Stimulated activated CD4-positive, alpha-beta T cell treated with anti-CD3 and anti-CD28 coated beads, Interleukin-1b, Interleukin-23, amount 100 ng/mL, for 4 hours (primary cell): ENCODE measurements at places on chromosomes 13 and 19.

DNA sequence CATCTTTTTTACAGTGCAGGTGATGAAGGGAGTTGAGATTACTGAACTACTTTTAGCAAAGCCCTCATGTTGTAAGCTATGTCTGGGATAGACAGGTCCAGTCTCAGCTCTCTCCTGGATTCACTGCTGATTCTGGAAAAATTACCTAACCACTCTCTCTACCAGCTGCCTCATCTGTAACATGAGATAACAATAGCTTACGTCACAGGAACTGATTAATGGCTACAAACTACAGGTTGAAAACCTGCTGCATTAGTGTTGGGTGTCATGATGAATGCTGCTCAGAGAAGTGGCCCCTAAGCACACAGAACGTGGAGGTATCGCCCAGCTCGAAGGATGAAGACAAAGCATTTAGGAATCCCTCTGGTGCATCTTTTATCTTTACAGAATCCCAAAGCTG, 277.8 kb downstream of the ABCC4 start:
- no peak for DNase-seq

DNA sequence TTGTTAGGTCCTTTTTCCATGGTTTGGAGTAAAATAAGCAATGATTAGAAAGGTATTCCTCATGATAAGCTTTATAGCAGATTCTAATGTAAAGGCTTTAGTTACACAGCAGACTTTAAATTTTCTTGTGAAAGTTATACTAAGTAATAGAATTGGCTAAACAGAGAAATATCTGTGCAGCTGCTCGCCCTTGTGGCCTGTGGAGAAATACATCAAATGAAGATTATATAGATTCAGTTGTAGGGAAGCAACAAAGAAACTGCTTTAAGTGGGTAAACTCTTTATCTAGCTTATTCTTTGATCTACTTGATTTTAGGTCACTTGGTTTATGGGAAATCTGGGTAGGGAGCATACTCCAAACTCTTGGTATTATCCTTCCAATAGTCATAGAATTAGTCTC, 1269.7 kb upstream of the SPRY2 start:
- DNase-seq, result no peak

- DNase-seq, result no peak
Measured at GRCh38 chr19:27750391-27751043, 1462.4 kb downstream of the UQCRFS1 start.

DNA sequence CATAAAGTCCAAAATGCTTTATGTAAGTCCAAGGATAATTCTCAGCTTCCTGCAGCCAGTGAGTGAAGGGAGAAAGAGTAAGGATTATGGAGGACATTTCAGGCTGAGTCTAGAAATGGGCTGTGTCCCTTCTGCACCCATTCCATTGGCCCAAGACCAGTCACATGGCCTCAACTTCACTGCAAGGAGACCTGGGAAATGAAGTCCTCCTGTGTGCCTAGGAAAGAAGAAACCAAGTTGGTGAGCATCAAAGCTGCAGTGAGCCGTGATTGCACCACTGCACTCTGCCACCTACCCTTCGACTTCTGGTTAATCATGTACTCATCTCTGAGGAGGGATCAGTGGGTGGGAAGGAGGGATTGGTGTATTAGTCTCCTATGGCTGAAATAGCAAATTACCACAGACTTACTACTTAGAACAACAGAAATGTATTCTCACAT, 3.6 kb upstream of the CD37 start:
- DNase-seq, result peak; percentile 37
